Effector memory CD8-positive, alpha-beta T cell (primary cell): ENCODE measurements at places on chromosomes 6 and 20.

- H3K36me3 ChIP-seq, result no peaks in the 10 kb centered on the region
- H3K27me3 ChIP-seq, result peaks cover 43% of the 10 kb centered on the region
- no peak overlapping the region for H3K27ac ChIP-seq
- H3K4me1 ChIP-seq, result no peaks in the 10 kb centered on the region
These were observed 128.3 kb downstream of the TAF4 start for GRCh38 chr20:61937146-61937962.

GRCh38 chr20:47501116-47501481 lies 588 bp upstream of the NCOA3 start:
- no peaks in the 10 kb centered on the region for H3K27me3 ChIP-seq
- H3K4me3 ChIP-seq, result peak overlapping the region; percentile 98
- peaks cover 34% of the 10 kb centered on the region for H3K36me3 ChIP-seq
- peak overlapping the region; percentile 95 for H3K27ac ChIP-seq
- no peak for DNase-seq

DNA sequence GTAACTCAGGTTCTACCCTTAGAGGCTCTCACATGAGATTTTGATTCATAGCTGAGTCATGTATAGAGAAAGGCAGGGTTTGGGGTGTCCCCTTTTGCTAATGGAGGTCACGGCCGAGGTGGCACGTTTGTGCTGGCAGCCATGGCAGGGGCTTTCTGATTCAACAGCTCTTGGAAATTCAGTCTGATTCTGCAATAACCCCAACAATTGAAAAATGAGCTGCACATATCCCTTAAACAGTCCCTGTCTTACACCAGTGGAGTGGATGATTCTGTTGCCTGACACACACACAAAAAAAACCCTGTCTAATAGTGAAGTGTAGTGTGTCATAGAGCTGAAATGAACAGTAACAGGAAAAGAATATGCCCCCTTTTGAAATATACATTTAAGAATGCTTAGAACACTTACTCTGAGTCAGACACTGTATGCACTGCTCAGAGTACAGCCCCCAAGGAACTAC lies 40.4 kb upstream of the ARG1 start:
- peaks cover 15% of the 10 kb centered on the region for H3K4me1 ChIP-seq
- no peak for DNase-seq
- H3K27me3 ChIP-seq, result no peaks in the 10 kb centered on the region

DNA sequence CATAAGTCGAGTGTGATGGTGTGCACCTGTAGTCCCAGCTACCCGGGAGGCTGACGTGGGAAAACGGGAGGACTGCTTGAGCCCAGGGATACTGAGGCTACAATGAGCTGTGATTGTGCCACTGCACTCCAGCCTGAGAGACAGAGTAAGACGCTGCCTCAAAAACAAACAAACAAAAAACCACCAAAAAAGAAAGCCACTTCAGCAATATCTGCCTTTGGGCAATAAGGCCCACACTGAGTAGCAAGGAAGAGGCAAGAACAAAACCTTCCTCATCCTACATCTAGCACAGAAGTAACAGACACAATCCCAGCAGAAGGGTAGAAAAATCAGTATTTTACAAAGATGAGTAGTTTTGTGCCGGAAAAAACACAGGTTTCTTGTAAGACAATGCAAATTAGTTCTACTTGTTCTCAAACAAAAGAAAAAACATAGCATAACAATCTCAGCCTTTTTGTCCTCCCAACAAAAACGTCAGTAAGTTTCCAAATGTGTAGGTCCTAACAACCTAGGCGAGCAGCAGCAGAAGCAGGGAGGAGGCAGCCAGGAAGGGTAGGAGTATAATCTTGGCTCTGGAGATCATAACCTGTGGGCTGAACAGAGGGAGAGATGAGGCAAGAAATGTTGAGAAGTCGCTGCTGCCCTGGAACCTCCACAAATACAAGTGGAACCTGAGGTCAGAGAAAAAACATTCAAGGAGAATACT lies 5.7 kb downstream of the PPP1R10 start:
- no peaks in the 10 kb centered on the region for H3K27me3 ChIP-seq
- no peak for DNase-seq
- peaks cover 50% of the 10 kb centered on the region for H3K4me1 ChIP-seq
- peak overlapping the region; percentile 92 for H3K27ac ChIP-seq
- no peak overlapping the region for H3K4me3 ChIP-seq

DNA sequence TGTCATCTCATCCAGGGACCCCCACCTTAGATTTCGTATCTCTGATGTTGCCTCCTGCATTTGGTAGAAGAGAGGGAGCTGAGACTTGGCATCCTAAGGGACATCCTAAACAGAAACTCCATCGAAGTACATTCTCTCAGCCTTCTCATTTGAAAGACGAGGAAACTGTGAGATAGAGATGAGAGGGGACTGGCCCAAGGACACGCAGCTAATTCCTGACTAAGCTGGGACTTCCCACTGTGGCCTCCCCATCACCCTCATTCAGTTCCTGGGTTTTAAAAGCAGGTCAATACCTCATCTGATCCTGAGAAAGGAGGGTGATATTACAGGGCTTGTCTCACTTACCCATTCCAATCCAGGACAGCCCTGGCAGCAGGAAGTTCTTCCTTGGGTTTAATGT lies 855 bp upstream of the WFDC5 start:
- no peak overlapping the region for H3K27ac ChIP-seq
- DNase-seq, result no peak
- peaks cover 6% of the 10 kb centered on the region for H3K27me3 ChIP-seq
- H3K4me1 ChIP-seq, result no peaks in the 10 kb centered on the region
- H3K4me3 ChIP-seq, result no peak overlapping the region

GRCh38 chr20:25514195-25514594 lies 71.1 kb downstream of the NINL start:
- no peaks in the 10 kb centered on the region for H3K4me1 ChIP-seq
- H3K36me3 ChIP-seq, result peaks cover 2% of the 10 kb centered on the region
- no peak for DNase-seq

GRCh38 chr6:145118224-145118623 lies 617.1 kb downstream of the EPM2A start:
- H3K27ac ChIP-seq, result no peak overlapping the region
- H3K27me3 ChIP-seq, result no peaks in the 10 kb centered on the region
- H3K4me1 ChIP-seq, result no peaks in the 10 kb centered on the region

DNA sequence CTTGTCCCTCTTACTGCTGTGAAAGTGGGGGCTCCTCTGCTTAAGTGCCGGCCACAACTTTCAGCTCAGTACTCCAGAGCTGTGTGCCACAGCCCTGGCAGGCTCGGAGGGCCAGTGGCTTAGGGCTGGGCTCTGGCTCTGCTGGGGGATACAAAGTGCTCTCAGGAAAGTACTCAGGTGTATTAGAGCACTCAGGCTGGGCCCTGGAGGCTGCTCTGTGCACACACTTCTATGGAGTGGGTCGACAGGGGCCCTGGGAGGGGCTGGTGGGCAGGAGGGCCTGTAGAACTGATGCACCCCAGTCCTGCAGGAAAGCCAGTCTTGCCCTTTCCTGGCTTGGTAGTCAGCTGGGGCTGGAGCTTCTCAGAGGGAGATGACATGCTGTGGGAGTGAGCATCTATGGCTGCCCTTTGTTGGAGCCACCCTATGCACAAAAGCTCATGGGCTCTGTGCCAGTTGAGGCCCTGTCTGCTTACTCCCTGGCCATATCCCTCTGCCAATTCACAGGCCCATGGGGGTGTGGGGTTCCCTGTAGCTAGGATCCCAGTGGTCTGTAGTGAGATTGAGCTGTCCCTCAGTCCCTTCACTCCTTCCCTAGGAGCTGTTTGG lies 22.0 kb downstream of the CENPW start:
- H3K4me3 ChIP-seq, result no peak overlapping the region
- no peaks in the 10 kb centered on the region for H3K4me1 ChIP-seq
- H3K36me3 ChIP-seq, result no peaks in the 10 kb centered on the region
- H3K27ac ChIP-seq, result no peak overlapping the region
- no peaks in the 10 kb centered on the region for H3K27me3 ChIP-seq

DNA sequence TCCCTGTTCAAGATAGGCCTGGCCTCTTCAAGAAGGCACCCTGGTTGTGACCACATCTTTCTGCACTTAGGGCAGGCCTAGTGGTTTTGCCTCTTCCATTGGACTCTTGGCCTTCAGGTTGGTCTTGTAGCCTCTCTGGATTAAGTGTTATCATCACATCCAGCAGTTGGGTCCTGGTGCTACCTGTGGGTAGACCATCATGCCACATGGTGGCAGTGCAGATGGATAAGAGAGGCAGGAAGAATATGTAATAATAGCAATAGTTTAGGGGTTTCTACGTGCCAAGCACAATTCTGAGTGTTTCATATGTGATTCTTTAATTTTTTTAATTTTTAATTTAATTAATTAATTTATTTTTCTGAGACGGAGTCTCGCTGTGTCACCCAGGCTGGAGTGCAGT lies 28.5 kb upstream of the SNRPB2 start:
- H3K27ac ChIP-seq, result no peak overlapping the region
- peak; percentile 30 for DNase-seq
- no peak overlapping the region for H3K4me3 ChIP-seq
- no peaks in the 10 kb centered on the region for H3K36me3 ChIP-seq
- H3K27me3 ChIP-seq, result peaks cover 12% of the 10 kb centered on the region
- no peaks in the 10 kb centered on the region for H3K4me1 ChIP-seq

DNA sequence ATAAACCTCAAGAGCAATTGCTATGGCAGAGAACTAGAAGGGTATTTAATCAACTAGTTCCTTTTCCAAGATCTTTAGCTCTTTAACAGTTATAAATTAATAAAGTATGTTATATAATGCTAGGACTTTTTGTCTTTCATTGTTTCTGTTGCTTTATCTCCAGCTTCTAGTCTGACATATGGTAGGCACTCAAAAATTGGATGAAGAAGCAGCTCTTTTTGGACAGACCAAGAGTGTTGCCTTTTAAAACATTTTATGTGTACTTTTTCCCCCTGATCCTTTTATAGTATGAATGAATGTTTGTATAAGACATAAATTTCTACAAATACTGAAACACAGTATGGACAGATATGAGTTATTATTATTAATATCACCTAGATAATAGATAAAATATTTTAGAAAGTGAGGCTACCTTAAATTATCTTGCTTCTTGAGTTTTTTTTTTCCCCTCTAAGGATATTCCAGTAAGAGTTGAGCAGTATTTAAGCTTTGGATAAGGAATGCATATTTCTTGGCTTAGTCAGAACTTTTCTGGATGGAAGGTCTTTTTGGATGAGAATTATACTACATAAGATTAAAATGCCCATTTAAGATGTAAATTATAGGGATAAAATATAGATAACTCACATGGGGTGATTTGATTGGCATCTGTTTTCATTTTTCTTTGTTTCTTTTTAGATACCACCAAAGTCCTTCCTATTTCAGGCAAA lies 16.6 kb downstream of the LAMA2 start:
- no peaks in the 10 kb centered on the region for H3K4me1 ChIP-seq
- no peak overlapping the region for H3K27ac ChIP-seq
- H3K36me3 ChIP-seq, result no peaks in the 10 kb centered on the region
- no peak for DNase-seq
- H3K27me3 ChIP-seq, result no peaks in the 10 kb centered on the region

DNA sequence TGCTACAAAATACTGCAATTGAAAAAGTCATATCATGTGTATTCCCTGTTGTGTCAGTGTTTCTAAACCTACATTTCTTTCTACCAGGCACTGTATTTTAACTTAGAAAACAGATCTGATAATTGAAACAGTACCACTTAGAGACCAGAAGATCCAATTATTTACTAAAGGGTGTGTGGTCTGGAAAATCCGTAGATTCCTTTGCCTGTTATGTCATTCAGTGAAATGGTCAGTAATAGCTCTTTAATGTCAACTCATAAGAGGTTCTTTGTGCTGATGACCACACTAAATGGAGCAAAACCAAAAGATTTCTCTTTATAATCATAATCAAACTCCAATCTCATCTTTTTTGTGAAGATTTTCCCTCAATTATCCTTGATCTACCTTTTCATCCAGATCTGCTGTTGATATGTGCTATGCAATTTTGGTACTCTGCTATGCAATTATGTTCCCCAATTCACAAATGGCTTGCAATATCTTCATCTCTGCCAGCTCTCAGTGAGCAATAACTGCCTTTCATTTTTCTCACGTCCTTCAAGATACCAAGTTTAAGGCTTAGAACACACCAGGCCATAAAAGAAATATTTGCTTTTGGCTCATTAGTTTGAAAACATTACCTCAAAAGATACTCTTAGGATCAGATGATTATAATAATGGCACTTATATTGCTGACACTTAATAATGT lies 165.5 kb downstream of the MOXD1 start:
- peaks cover 17% of the 10 kb centered on the region for H3K27me3 ChIP-seq
- no peak for DNase-seq
- H3K4me3 ChIP-seq, result no peak overlapping the region
- H3K4me1 ChIP-seq, result no peaks in the 10 kb centered on the region

GRCh38 chr6:11595903-11596302 lies 58.4 kb downstream of the TMEM170B start:
- no peaks in the 10 kb centered on the region for H3K36me3 ChIP-seq
- no peak overlapping the region for H3K27ac ChIP-seq

DNA sequence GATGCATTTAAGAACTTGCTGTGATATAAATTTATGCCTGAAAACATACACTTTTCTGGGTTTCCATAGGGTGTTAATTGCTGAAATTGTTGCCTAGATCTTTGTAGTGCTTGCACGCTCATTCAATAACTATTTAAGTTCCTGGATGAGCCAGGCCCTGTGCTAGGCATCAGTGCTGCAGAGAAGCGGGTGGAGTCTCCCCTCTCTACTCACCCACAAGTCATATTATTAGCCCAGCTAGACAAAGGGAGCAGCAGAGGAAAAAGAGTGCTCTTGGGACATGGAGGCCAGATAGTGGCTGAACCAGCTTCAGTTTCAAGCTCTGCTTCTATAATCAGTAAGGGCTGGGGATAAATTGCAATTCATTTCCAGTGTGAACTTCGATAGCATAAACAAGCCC lies 329.1 kb downstream of the TFAP2B start:
- no peaks in the 10 kb centered on the region for H3K36me3 ChIP-seq
- no peak for DNase-seq
- no peaks in the 10 kb centered on the region for H3K4me1 ChIP-seq
- H3K27me3 ChIP-seq, result no peaks in the 10 kb centered on the region

- H3K4me3 ChIP-seq, result no peak overlapping the region
- no peak overlapping the region for H3K27ac ChIP-seq
- H3K4me1 ChIP-seq, result no peaks in the 10 kb centered on the region
- no peaks in the 10 kb centered on the region for H3K36me3 ChIP-seq
These were observed 59.2 kb upstream of the ADGRB3 start for GRCh38 chr6:68575765-68576439.

- H3K4me1 ChIP-seq, result no peaks in the 10 kb centered on the region
- H3K36me3 ChIP-seq, result peaks cover 2% of the 10 kb centered on the region
- peaks cover 31% of the 10 kb centered on the region for H3K27me3 ChIP-seq
These were observed 45.5 kb upstream of the NXT1 start for GRCh38 chr20:23305098-23305497.

GRCh38 chr6:26025047-26025893 lies 62.0 kb upstream of the HFE start:
- H3K4me3 ChIP-seq, result peak overlapping the region; percentile 79
- H3K4me1 ChIP-seq, result peaks cover 31% of the 10 kb centered on the region
- H3K27me3 ChIP-seq, result no peaks in the 10 kb centered on the region
- no peak for DNase-seq
